ENCODE measurements at places on chromosomes 5 and 9.

- DNase-seq, result no peak
Observed at GRCh38 chr9:4108754-4109465, 191.0 kb downstream of the GLIS3 start.

- no peak for DNase-seq
Observed at GRCh38 chr5:96288166-96288844, 144.7 kb downstream of the PCSK1 start.

- peak; percentile 72 for DNase-seq
Observed at GRCh38 chr9:87787735-87788134, 61.8 kb downstream of the CTSL start.

DNA sequence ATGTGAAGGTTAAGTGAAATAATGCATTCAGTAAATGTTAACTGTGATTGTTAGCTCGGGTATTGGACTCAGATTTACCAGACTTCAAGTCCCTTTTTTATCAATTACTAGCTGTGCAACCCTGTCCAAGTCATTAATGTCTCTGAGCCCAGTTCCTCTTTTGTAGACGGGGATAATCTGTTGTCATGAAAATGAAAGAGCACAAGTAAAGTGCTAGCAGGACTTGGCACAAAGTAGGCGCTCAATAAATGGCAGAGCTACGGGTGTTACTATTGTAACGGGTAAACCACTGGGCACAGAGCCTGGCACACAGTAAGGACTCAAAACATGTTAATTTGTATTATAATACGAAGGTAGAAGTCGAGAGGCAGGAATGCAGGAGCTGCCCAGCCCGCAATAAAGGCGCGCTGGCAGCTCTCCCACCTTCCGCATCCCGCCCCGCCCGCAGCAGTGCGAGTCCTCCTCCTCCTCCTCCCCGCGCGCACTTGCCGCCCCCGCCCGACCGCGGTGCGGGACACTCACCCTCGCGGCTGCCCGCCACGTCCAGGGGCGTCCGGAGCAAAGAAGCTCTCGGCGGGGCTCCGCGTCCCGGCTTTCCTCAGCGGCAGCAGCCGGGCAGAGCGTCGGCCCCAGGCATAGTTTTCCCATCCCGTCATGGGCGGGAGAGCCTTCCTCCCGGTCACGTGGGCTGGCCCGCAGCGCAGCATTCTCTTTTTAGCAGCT, at the start of gene C1QTNF2:
Gene C1QTNF2 (minus strand): TSS at position 637 of the 723 bp plus-strand sequence. CDS start 15,615 bp downstream, outside the sequence.
- DNase-seq, result peak; percentile 20

DNA sequence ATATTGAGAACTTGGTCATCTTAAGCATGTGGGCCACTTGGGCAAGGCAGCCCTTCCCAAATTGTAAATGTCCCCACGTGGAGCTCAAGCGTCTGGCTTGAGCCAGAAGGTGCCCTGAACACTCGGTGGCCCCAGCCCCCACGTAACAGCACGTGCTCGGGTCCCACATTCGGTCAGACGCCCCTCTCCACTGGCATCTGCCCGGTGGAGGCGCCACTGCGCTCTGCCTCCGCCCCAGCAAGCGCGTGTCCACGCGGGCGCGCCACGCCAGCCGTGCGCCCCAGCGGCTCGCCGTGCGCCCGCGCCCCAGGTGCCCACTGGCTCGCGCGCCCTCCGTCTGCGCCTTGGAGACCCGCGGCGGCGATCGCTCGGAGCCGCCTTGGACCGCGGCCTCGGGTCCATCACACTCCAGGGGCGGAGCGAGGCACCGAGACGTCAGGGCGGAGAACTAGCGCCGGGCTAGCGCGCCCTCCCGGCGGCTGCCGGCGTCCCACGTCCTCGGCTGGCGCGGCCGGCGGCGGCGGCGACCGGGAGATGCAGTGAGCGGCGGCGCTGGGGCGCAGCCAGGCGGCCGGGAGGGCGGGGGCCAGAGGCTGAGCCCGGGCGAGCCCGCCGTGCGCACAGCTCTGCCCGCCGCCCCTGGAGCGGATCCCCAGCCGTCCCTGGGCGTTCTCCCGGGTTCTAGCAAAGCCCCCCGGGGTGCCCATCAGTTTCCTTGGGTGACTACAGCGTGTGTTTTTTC, at the start of gene PALM2AKAP2:
Gene PALM2AKAP2 (plus strand): TSS at position 488 of the 742 bp plus-strand sequence. CDS start 291 bp downstream, outside the sequence.
- peak; percentile 12 for DNase-seq

DNA sequence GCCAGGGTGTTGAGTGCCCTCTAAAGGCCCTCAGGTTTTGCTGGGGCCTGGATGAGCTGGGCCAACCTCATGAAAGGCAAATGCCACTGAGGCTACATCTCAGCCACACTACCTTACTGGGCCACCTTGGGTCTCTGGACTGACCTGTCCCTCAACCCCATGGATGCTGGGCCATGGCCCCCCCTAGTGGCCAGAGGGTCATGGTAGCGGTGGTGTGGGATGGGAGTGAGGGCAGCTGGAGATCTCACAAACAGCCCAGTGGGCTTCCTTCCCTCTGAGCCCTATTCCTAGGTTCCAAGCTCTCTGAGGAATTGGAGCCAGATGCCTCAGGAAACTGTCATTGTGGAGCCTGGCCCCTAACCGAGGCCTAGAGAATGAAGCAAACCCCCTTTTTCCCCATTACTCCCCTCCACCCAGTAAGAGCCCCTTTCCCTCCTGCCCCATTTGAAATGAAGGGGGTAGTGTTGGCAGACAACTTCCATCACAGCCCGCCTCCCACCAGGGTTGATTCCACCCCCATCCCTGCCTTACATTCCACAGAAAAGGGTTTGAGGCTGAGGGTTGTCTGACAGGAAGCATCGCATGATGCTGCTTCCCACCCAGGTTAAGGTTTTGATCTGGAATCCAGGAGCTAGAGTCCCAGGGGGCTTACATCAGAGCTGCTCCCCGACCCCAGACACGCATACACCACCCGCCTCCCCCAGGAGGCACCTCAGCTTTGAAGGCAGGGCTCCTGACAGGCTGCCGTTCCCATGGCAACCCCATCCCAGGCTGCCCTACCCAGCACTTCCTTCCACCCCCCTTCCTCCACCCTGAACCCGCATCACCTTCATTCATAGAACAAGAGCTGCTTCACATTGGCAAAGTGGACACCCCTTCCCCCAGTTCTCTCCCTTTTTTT, 63.9 kb downstream of the PCDH1 start:
- DNase-seq, result peak; percentile 78

GRCh38 chr5:150763023-150763769, 4.4 kb upstream of the DCTN4 start:
- DNase-seq, result peak; percentile 83

- peak; percentile 48 for DNase-seq
Observed at GRCh38 chr5:50727149-50727496, 60.7 kb downstream of the PARP8 start.

GRCh38 chr9:2727966-2728613, 10.8 kb downstream of the KCNV2 start:
- peak; percentile 47 for DNase-seq

DNA sequence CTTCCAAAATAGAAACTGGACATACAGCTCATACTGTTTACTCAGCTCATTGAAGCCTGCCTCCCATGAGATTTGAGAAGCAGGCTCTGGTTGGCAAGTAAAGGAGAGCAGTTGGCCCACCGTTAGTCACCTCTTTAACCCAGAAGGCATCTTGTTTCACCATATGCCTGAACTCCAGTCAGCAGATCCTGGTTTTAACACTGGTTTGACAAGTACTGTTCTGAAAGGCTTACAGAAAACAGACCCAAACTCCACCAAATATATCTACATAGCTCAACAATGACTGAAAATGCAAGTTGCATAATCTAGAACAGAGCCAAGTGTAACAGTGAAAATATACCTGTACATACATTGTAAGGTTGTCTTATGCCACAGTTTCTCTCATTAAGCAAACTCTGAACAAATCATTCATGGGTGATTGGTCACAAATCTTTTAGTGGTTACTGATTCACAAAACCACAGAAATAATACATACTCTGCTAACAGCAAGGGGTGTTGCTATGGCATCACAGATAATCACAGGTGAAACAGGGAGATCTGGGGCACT, 198.8 kb downstream of the BNC2 start:
- no peak for DNase-seq

DNA sequence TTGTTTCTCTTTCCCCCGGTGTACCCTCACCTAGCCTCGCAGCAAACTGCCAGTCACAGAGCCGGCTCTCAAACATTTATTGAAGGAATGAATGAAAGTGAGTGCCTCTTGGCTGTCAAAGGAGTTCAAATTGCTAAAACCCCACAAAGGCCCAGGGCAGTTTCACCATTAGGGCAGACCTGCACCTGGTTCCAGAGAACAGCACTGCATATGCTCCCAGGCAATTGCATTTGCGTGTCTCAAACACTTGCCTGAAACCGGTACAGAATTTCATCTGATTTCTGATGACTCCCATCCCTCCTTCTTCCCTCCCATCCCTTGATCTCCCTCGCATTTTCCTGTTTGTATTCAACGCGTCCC, 165.6 kb upstream of the ZNF462 start:
- no peak for DNase-seq

DNA sequence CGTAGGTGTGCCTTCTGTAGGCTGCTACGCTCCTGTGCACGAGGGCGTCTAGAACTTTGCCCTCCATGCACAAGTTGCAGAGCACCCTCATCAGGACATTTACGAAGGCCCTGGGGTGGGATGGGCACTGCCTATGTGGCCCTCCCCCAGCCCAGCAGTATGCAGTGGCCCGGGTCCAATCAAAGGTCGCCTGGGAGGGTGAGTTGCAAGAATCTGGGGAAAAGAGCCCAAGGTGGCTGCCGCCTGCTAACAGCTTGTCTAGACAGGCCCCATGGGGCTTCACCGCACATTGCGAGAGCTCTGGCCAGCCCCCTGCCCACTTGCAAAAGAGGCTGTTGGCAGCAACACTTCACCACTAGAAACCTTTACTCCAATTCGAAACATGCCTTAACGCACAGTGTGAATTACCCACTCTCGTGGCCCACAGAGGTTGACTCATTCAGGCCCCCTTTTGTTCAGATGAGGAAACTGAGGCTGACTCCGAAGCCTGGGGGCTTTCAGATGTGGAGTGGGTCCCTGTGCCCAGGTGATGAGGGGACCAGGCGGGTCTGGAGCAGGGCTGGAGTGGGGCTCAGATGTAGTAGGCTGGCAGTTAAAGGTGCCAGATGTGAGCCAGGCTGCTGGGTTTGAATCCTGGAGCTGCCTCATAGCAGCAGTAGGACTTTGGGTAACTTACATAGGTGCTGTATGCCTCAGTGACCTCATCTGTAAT, 31.8 kb upstream of the IL17B start:
- no peak for DNase-seq

- no peak for DNase-seq
Observed at GRCh38 chr5:124876566-124876965, 130.1 kb upstream of the ZNF608 start.

DNA sequence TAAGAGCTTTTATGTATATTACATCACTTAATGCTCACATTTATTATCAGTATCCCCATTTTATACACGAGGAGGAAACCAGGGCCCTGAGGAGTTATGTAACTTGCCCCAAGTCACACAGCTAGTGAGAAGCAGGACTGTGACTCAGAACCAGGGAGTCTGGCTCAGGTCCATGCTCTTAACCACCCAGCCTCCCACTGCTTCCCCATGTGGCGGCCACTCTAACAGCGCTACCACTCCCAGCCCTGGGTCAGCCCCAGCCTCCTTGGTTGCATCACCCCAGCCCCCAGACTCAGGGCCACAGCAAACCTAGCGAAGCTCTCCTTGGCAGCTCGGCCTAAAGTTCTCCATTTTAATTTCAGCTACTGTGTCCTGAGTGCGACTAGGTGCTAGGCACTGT, 159.1 kb downstream of the PAX5 start:
- DNase-seq, result peak; percentile 71

- DNase-seq, result peak; percentile 67
Observed at GRCh38 chr5:87051502-87052113, 216.1 kb upstream of the RASA1 start.

DNA sequence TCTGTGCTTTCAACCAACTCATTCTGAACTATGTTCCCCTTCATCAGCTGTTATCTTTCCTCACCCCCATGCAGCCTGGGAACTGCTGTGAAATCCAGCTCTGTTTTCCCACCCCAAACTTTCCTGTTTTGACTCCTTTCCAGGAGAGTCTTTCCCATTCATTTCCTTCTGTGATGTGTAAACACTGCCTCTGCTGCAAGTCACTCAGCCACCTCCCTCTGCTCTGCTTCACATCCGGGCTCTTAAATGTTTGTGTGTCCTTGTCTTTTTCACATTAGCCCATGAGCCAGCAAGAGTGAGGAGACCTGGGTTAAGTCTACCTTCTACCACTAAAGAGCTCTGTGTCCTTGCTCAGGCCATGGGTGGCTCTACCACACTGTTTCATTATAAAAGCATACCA, 137.5 kb downstream of the ICE1 start:
- no peak for DNase-seq

- peak; percentile 70 for DNase-seq
Observed at GRCh38 chr9:79135681-79136415, 435.9 kb upstream of the TLE4 start.

- no peak for DNase-seq
Observed at GRCh38 chr9:89719202-89719601, 114.4 kb downstream of the GADD45G start.

- DNase-seq, result no peak
Observed at GRCh38 chr9:34087370-34087769, 38.7 kb upstream of the UBAP2 start.

DNA sequence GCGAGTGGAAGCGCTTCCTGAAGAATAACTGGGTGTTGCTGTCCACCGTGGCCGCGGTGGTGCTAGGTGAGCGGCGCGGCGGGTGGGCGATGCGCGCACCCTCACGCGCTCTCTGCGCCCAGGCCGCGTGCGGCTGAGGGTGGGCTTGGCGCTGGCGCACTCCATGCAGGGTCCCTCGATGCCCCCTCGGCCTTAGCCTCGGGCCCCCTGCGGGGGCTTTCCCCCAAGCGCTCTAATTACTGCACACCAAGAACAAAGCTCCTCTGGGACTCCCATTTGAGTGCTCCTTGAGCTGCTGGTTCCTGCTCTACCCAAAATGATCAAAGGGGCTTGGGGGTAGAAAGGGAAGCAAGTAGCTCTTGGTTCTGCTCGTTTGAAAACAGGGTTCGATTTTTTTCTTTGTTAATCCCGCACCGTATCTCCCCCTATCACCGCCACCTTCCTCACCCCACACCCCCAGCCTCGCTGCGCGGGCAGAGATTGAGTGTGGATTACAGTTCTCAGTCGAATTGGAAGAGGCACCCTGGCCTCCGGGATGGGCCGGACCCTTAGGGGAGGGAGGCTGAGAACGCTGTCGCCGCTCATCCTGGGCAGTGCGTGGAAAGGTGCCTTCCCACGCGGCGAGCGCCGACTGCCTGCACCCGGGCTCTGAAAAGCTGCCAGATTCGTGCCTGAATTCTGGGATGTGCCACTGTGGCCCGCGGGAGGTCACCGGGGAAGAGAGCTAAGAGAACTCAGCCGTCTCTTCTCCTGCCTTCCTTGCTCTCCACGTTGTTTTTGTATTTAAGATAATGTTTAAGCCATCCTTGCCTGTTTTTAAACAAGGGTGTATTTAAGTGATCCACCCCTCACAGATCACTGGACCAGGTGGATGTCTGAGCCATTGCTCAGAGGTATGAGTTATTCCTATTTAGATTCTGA, 697 bp downstream of the SLC1A1 start:
- DNase-seq, result no peak

Data from suppressor macrophage (primary cell).